Endothelial cell (in vitro differentiated cells): ENCODE measurements at places on chromosomes 11 and 22. TPM values are rescaled to one million over a fixed set of nuclear protein-coding genes. Genes with fewer than 3 reads are reported as not detected.

The TRPC6 gene
- total RNA-seq, result 0.51 TPM

DNA sequence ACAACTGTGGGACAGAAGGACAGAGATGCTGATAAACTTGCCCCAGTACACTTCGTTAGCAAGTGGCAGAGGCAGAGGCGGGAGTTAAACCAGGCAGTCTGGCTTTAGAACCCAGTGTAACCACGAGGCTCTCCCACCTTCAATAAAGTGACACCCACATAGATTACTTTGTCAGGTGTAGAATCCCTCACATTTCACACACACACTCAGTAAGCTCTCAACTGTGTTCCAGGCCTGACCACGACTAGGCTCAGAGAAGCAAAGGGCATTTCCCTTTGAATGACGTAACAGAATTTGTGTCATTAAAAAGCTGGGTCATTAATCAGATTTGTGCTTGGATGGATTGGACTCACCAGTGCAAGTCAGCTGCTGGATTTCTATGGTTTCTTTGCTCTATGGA is 118.3 kb upstream of the RCN1 start:
- H3K4me3 ChIP-seq, result no peak overlapping the region
- no peaks in the 10 kb centered on the region for H3K4me1 ChIP-seq
- H3K27ac ChIP-seq, result no peak overlapping the region

DNA sequence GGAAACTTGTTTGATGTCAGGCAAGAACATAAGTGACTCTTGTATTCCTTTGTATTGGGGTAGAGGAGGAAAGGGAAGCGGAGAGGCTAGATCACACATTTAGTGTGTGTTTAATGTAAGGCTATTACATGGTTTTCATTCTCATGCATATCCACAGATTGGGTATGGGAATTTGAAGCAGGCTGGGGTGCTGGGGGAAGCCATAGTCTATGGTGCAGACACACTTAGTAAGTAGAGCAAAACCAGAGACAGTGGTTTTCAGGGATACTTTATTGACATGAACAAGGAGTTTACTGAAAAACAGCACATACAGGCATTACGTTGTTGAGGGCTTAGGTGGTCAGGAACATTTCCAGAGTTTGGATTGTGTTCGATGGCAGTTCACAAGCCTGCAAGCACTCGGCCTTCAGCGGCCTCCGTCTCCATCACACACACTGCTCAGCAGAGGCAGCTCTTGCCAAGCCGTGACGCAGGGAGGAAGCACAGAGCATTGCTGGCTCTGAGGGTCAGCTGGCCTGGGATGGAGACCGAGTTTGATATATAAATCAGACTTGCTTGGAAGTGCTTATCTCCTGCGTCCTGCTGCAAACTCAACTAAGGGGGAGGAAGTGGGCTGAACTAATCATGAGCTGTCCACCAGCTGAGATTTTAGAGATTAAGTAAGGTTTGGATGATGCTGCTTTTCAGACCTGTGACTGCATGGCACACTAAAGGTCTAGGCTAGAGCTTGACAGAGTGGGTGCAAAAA is 25.3 kb downstream of the SCN3B start:
- peak; percentile 7 for DNase-seq
- peaks cover 10% of the 10 kb centered on the region for H3K4me1 ChIP-seq
- H3K27ac ChIP-seq, result no peak overlapping the region
- peaks cover 5% of the 10 kb centered on the region for H3K27me3 ChIP-seq
- no peak overlapping the region for H3K4me3 ChIP-seq
- peaks cover 30% of the 10 kb centered on the region for H3K36me3 ChIP-seq

DNA sequence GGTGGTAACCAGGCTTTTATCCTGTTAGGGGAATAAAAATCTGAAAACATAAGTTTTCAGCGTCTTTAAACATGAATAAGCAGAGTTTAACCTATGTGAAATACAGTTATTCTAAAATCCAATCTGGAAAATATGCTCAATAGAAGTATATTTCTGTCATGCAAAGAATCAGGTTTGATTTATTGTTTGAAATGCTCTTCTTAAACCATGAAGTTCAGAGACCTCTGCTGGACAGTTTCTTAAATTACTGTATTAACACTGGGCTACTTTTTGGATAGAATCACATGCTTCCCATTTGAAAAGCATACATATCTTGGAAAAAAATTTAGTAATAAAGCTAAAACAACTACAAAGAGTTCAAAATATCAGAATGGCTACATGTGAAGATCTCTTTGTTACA is 25.4 kb downstream of the APIP start:
- no peak overlapping the region for H3K4me3 ChIP-seq
- H3K4me1 ChIP-seq, result no peaks in the 10 kb centered on the region
- no peak for DNase-seq
- H3K27ac ChIP-seq, result no peak overlapping the region
- no peaks in the 10 kb centered on the region for H3K27me3 ChIP-seq
- H3K36me3 ChIP-seq, result no peaks in the 10 kb centered on the region

- no peak for DNase-seq
- H3K4me1 ChIP-seq, result peaks cover 21% of the 10 kb centered on the region
- no peak overlapping the region for H3K27ac ChIP-seq
- H3K36me3 ChIP-seq, result no peaks in the 10 kb centered on the region
- no peaks in the 10 kb centered on the region for H3K27me3 ChIP-seq
- no peak overlapping the region for H3K4me3 ChIP-seq
Measured at GRCh38 chr11:9681583-9682372, 17.9 kb downstream of the SWAP70 start.

DNA sequence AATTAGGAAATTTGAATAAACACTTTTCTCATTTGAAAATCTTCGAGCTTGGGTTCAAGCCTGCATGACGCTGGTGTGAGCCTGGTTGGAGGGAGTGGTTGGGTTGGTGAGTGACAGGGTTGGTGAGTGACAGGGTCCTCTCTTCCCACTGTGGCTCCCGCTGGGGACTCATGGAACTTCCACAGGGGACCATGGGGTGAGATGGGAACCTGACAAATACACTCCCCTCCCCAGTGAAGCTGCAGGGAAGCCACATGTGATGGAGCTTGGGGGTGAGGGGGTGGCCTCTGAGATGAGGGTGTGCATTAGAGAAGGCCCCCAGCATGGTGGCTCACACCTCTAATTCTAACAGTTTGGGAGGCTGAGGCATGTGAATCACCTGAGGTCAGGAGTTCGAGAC is 66.8 kb downstream of the RTL6 start:
- H3K4me1 ChIP-seq, result peaks cover 9% of the 10 kb centered on the region
- H3K4me3 ChIP-seq, result no peak overlapping the region
- peaks cover 1% of the 10 kb centered on the region for H3K27me3 ChIP-seq

- no peaks in the 10 kb centered on the region for H3K27me3 ChIP-seq
- DNase-seq, result peak; percentile 82
- no peaks in the 10 kb centered on the region for H3K36me3 ChIP-seq
- no peak overlapping the region for H3K4me3 ChIP-seq
Measured at GRCh38 chr22:23402275-23403151, 177.6 kb downstream of the IGLL1 start.

- peak overlapping the region; percentile 32 for H3K27ac ChIP-seq
- peaks cover 87% of the 10 kb centered on the region for H3K4me1 ChIP-seq
- H3K27me3 ChIP-seq, result peaks cover 10% of the 10 kb centered on the region
- peak overlapping the region; percentile 24 for H3K4me3 ChIP-seq
- H3K36me3 ChIP-seq, result peaks cover 45% of the 10 kb centered on the region
- DNase-seq, result no peak
Measured at GRCh38 chr11:44747836-44748235, 21.1 kb downstream of the TSPAN18 start.

GRCh38 chr11:30479899-30480298 is 106.3 kb downstream of the MPPED2 start:
- H3K27ac ChIP-seq, result peak overlapping the region; percentile 70
- H3K4me1 ChIP-seq, result peaks cover 55% of the 10 kb centered on the region
- no peaks in the 10 kb centered on the region for H3K36me3 ChIP-seq
- H3K4me3 ChIP-seq, result no peak overlapping the region
- no peaks in the 10 kb centered on the region for H3K27me3 ChIP-seq
- no peak for DNase-seq

DNA sequence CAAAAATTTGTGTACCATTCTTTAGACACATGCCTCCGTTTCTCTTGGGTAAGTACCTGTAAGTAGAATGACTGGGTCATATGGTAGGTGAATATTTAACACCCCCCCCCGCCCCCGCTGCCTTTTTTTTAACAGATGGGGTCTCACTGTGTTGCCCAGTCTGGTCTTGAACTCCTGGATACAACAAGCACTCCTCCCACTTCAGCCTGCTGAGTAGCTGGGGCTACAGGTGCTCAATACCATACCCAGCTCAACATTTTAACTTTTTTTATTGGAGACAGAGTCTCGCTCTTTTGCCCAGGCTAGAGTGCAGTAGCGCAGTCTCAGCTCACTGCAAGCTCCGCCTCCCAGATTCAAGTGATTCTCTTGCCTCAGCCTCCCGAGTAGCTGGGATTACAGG is 32.5 kb downstream of the CECR2 start:
- no peak for DNase-seq
- no peaks in the 10 kb centered on the region for H3K27me3 ChIP-seq
- no peak overlapping the region for H3K4me3 ChIP-seq
- H3K4me1 ChIP-seq, result peaks cover 29% of the 10 kb centered on the region

DNA sequence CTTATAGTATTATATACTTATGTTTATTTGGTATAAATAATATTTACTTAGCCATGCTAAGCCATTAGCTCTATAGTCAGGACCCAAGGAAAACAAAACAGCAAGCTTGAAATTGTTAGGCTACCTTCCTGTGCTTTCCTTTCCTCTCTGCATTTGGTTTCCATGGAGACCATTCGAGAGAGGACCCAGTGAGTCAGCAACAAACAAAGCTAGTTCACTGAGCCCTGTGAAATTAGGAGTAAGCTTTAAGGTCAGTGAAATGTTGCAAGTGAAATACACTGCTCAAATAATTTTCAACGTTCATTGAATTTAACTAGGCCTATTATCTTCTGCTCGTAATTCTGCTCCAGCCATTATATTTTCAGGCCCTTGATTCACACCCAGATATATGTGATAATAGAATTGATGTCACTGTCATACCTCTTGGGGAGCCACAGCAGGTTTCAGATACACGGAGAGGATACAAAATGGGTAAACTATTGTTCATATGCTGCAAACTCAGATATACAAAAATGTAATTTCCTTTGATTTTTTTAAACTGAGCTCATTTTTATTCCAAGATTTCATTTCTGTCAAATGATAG is 9.1 kb upstream of the OR10D3 start:
- H3K36me3 ChIP-seq, result peaks cover 3% of the 10 kb centered on the region
- peak; percentile 22 for DNase-seq
- H3K4me3 ChIP-seq, result peak overlapping the region; percentile 47
- peaks cover 9% of the 10 kb centered on the region for H3K4me1 ChIP-seq
- H3K27ac ChIP-seq, result peak overlapping the region; percentile 99
- peaks cover 2% of the 10 kb centered on the region for H3K27me3 ChIP-seq

DNA sequence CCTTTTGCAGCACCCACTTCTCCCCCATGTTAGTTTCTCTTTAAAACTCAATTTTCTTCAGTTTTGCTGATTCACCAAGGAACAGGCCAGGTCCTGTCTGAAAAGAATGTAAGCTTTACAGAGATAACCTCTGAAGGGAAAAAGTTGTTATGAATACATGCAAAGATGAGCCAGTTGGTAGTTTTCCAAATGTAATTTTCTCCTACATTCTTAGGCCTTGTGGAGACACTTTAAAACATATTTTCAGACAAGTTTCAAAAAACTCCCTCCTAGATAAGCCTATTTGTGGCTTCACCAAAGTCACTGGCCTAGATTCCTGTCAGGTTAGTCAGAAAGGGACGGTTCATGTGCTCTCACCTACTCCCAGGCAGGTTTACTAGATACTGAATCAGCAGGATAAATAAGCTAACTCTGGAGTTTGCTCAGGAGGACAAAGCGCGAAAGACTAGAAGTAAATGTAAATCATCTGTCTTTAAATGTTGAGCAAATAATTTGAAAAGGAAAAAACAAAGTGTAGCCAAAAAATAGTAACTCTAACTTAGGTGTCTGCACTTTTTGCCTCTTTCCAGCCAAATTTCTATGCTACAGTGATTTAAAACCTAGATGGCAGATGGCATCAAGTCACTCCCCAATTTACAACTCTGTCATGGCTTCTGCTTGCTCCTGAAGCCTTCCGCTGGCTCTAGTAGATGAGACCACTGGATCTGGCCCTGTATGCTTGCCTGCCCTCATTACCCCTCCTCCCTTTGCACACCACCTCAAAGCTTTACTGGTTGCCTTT is 4.9 kb upstream of the ATP6V1E1 start:
- H3K4me1 ChIP-seq, result peaks cover 17% of the 10 kb centered on the region
- no peaks in the 10 kb centered on the region for H3K36me3 ChIP-seq
- H3K27ac ChIP-seq, result peak overlapping the region; percentile 54
- no peak overlapping the region for H3K4me3 ChIP-seq
- H3K27me3 ChIP-seq, result peaks cover 10% of the 10 kb centered on the region

- H3K27ac ChIP-seq, result no peak overlapping the region
- DNase-seq, result no peak
- H3K27me3 ChIP-seq, result peaks cover 30% of the 10 kb centered on the region
- H3K36me3 ChIP-seq, result no peaks in the 10 kb centered on the region
- H3K4me1 ChIP-seq, result peaks cover 10% of the 10 kb centered on the region
Measured at GRCh38 chr22:50561401-50562358, 1.0 kb downstream of the SYCE3 start.

GRCh38 chr22:46132830-46133587 is 17.3 kb upstream of the PPARA start:
- H3K4me1 ChIP-seq, result no peaks in the 10 kb centered on the region
- H3K36me3 ChIP-seq, result no peaks in the 10 kb centered on the region
- peaks cover 10% of the 10 kb centered on the region for H3K27me3 ChIP-seq
- no peak overlapping the region for H3K27ac ChIP-seq
- DNase-seq, result no peak

- H3K27me3 ChIP-seq, result peaks cover 2% of the 10 kb centered on the region
- DNase-seq, result no peak
- H3K4me3 ChIP-seq, result no peak overlapping the region
- H3K27ac ChIP-seq, result no peak overlapping the region
- H3K36me3 ChIP-seq, result no peaks in the 10 kb centered on the region
- no peaks in the 10 kb centered on the region for H3K4me1 ChIP-seq
Measured at GRCh38 chr11:88352139-88352538, 14.6 kb upstream of the CTSC start.

GRCh38 chr22:24536089-24536488 is 18.8 kb downstream of the GUCD1 start:
- no peak for DNase-seq
- no peak overlapping the region for H3K4me3 ChIP-seq
- H3K27ac ChIP-seq, result no peak overlapping the region

The TAF6L gene
- 31.0 TPM for total RNA-seq

DNA sequence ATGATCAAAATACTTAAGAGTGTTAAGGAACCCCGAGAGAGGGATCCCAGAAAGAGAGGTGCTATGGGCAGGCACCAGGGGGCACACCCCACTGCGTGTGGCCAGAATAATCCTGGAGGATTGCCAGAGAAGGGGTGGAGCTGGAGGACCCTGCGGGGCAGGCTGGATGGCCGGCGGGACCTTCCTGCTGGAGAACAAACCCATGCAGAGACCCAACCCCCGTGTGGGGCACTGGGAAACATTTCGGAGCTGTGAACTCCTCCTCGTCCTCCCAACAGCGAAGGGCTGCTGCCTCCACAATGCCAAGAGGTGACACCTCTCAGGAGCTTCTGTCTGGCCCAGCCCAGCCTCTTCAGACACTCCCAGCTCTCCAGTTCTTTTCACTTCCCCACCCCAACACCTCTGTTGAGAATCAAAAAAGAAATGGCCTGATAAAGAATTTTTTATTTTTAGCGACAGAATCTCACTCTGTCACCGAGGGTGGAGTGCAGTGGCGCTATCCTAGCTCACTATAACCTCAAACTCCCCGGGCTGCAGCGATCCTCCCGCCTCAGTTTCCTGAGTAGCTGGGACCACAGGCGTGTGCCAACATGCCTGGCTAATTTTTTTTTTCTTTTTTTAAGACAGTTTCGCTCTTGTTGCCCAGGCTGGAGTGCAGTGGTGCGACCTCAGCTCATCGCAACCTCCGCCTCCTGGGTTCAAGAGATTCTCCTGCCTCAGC is 25.6 kb downstream of the RHOD start:
- H3K4me3 ChIP-seq, result no peak overlapping the region
- no peak overlapping the region for H3K27ac ChIP-seq
- no peaks in the 10 kb centered on the region for H3K4me1 ChIP-seq
- no peak for DNase-seq
- H3K27me3 ChIP-seq, result peaks cover 7% of the 10 kb centered on the region
